ENCODE measurements at places on chromosomes 11 and 22.
A peak's percentile ranks its signal among the peaks of the same experiment; 100 is the strongest.

DNA sequence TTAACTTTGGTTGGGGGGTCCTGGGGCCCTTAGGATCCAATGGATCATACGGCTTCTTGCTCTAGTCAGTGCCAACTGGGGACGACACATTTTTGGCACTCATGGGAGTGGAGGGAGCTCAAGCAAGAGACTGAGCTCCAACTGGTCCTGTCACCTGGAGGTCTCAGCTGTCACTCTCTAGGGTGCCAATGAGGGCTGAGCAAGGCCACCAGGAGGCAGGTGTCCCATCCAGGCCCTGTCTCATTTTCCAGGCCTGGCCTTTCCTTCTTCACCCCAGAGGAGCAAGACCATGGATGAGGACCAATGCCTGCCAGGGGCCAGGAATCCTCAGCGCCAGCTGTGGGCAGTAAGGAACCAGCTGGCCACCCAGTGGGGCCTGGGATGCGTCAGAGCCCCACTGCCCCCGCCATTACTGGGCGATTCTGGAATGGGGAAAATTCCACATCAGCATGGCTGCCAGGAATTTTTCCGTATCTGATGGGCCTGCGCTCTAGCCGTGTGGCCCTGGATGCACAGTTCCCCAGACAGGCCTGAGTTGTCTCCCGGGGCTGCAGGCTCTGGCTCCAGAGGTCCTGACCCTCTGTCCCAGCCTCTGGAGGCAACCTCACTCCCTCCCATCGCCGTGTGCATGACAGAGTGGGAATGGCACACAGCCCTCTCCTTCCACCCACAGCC, 669 bp upstream of the GAL3ST1 start:
- no peak for DNase-seq

DNA sequence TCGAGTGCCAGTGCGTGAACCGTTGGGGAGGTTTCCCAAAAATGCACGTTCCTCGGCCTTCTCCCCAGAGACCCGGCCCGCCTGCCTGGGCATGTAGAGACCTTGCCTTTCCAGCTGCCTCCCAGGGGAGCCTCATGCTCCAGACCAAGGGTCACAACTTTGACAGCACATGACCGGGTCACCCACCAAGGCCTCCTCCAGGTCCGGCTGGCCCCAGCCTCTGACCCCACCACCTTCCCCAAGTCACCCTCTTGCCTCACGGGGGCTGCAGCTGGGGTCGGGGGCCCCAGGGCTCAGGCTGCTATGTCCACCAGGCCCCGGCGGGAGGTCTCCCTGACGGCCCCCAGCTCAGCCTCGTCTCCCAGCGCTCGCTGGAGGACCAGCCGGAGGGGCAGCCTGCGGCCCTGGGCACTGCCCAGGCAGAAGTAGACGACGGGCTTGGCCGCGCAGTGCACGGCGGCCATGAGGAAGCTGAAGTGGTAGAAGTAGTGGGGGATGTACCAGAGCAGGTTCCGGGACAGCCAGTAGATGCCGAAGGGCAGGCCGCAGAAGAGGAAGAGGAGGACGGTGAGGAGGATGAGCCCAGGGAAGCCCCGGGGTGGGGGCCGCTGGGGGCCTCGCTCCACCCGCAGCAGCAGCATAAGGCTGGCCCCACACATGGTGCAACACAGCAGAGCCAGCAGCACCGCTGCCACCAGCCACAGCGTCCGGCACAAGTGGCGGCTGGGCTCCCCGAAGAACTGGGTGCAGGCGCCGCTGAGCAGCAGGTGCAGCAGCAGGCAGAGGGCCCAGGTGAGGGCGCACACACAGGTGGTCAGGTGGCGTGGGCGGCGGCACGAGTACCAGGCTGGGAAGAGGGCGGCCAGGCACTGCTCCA, 4.4 kb downstream of the MRGPRE start:
- DNase-seq, result no peak

DNA sequence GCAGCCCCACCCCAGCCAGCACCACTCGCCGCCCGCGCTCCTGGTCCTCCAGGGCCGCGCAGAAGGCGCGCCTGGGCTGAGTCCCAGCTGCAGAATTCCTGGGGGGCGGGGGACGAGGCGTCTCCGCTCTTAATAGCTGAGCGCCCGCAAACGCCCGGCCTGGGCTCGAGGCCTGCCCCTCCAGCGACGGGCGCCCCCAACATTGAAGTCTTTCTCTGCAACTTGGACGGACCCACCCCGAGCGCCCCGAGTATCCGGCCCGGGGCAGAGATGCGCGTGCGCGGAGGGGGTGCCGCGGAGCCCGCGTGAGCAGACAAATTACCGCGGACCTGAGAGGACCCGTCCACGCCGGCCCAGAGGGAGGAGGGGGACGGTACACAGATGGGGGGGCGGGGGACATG, 6.7 kb upstream of the SYT7 start:
- DNase-seq, result no peak

DNA sequence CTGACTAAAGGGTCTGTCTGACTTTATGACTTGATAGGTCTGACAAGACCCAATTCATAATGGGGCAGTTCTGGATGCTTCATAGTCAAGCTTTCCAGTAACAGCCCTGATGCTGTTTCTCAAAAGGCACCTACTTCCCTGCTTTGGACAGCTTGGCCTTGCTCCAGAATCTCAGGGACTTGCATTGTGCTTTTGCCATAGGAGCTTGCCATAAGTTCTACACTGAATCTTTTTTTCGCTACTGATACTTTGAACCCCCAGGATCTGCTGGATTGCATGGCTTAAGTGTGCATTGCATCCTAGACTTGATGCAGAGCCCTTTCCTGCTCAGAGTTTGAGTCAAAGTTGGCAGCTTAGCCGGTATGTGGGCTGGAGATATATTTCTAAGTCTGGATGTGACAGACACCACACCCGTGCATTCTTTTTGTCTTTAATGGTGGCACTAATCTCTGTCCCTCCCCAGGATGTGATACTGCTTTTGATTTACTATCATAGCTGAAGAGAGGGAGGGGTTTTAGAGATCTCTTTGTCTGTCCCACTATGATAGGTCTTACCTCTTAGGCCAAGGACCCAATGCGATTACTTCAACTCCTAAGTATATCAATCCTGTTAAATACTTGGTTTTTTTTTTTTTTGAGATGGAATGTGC, 16.9 kb upstream of the SLC3A2 start:
- DNase-seq, result no peak

DNA sequence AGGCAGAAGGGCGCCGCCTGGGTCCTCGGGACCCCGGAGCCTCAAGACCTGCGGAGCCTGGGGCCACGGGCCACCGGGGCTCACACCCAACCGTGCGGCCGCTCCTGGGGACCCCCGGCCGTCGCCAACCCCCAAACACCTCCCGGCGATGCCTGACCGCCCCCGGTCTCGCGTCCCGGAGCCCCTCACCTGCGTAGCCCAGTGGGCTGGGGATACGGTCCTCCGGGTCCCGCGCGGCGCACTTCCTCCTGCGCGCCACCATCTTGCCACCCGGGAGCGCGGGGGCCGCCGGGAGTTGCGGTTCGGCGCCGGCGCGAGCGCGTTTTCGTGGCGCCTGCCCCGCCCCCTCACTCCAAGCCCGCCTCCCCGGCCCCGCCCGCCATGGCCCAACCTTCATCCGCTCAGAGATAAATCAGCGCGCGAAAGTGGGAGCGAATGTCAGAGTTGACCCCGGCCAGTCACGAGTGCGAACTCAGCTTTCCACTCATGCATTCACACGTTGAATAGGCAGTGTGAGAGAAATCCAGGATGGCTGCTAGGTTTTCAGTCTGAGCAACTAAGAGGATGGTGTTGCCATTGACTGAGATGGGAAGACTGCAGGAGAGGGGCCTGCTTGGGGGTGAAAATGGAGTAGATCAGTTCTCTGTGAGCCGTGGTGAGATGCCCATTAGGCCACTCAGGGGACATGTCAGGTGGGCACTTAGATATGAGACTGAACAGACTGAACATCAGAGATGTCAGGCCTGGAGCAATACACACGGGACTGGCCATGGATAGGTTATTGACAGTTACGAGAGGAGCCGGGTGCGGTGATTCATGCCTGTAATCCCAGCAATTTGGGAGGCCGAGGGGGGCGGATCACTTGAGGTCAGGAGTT, at the start of gene RRP7A:
RRP7A (minus strand) TSS at position 272 of the 877 bp plus-strand sequence; CDS start at position 262, 10 bp downstream.
- peak; percentile 87 for DNase-seq

GRCh38 chr11:117919781-117920221, 9.4 kb downstream of the TMPRSS13 start:
- DNase-seq, result no peak

GRCh38 chr11:120612513-120613263, 101.1 kb downstream of the GRIK4 start:
- no peak for DNase-seq

- DNase-seq, result no peak
Observed at GRCh38 chr11:64969209-64969608, 2.7 kb downstream of the MAJIN start.

DNA sequence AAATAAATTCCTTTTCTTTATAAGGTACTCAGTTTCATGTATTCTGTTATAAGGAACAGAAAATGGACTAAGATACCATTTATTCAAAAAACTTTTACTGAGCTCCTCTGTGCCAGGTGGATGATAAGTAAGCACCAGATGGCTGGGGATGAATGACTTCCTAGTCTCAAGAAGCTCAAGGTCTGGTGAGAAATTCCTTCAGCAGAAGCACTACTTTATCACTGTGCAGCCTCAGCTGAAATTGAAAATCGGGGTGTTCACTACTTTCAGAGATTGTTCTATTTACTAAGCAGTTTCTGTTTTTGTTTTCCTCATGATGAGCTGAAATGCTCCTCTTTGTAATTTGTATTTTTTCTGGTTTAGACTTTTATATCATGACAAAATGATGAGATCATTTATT, 7.8 kb downstream of the LDHAL6A start:
- no peak for DNase-seq

DNA sequence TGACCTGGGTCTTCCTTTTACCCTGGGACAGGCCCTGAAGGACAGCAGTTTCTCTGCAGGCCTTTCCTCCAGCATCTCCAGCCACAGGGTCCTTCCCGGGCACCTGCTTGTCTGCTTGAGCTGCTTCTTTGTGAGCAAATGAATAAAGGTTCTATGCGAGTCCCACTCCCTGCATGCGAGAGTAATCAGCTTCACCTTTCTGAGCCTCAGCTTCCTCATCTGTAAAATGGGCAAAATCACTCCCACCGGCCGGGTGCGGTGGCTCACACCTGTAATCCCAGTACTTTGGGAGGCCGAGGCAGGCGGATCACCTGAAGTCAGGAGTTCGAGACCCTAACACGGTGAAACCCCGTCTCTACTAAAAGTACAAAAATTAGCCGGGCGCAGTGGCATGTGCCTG, 31.1 kb downstream of the IFT27 start:
- no peak for DNase-seq

- DNase-seq, result no peak
Observed at GRCh38 chr11:46890665-46891064, 27.7 kb downstream of the LRP4 start.

- DNase-seq, result no peak
Observed at GRCh38 chr11:46615756-46616155, 1.3 kb downstream of the HARBI1 start.

DNA sequence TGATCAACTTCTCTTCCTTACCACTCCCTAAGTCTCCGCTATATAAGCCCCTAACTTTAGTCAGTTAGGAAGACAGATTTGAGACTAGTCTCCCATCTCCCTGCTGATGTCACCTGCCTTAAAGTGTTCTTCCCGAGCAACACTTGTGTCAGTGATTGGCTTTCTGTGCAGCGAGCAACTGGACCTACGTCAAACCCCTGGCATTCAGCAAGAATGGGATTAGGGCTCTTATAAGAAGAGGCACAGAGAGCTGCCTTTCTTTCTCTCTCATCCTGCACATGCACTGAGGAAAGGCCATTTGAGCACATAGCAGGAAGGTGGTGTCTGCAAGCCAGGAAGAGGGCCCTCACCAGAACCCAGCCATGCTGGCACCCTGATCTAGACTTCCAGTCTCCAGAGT, 116.6 kb upstream of the THY1 start:
- no peak for DNase-seq

DNA sequence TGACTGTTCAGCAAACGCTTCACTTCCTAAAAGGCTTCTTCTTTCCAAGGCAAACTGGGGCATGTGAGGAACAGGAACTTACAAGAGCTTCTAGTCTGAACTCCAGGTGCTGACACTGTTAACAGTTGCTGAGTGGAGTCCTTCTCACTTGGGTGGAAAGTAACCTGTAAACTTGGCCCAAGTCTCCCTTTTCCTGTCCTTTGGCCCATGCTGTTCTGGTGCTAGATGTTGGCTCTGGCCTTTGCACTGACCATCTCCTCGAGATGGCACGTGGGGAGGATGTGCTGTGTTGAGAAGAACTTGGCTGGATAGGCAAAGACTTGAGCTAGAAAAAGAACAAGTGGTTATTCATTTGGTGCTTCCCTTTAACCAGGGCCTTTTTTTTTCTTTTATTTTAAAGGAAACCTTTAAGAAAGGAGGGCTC, 53.6 kb downstream of the PTPRJ start:
- DNase-seq, result no peak

DNA sequence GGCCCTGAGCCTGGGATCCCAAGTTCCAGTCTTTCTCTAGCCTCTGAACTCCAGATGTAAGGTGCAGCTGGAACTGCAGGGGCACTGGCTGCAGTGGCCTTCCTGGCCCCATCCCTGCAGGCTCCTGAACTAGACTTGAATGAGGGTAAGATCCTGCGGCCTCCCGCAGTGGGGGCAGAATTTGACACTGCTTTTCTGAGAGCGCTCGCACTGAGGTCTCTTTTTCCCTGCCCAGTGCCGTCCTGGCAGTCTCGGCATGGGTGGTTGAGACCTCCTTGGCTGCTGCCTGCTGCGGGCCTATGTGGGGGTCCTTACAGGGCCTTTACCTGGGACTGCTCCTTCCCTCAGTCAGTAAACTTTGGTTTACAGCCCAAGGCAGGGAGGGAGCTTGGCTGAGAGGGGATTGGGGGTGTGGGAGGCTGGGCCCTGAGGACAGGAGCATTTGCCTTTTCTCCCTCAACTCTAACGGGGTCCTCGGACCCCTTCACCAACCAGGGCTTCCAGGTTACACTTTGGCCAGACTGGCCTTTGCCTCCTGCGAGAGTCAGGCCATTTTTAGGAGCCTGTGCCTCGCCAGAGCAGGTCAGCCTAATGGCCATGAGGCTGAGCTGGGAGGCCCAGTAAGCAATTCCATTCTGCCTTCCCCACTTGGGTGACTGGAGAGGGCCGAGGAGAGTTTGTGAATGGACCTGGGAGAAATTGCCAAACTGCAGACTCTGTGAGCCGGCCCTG, 35.4 kb downstream of the FAM83F start:
- DNase-seq, result no peak

- DNase-seq, result no peak
Observed at GRCh38 chr11:47333526-47333845, 19.0 kb downstream of the MYBPC3 start.

GRCh38 chr11:70233962-70234361, 30.9 kb downstream of the FADD start:
- no peak for DNase-seq

GRCh38 chr11:42255906-42256305, 796.5 kb upstream of the LRRC4C start:
- no peak for DNase-seq

DNA sequence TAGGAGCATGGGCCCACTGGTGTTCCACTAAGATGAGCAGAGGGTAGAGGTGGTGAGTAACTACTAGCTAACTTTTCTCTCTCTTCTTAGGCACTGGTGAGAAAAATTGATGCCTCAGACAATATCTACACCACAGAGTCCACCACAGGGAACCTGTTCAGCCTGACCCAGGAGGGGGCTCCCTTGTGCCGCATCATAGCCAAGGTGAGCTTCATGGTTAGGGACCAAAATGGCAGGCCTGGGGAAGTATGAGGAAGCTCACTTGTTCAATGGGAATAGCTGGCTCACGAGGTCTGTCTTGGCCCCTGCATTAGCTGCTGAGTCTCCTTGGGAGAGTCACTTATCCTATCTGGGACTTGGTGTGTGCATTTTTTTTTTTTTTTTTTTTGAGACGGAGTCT, 75.9 kb downstream of the INSC start:
- DNase-seq, result no peak

Measured in activated CD4-positive, CD25-positive, alpha-beta regulatory T cell treated with anti-CD3 and anti-CD28 coated beads, Interleukin-2, amount 50 U/mL, for 72 hours (primary cell).